ENCODE measurements at places on chromosomes 4 and X.

- DNase-seq: no peak
Measured at GRCh38 chr4:181618896-181619295, 624.3 kb upstream of the TENM3 start.

- DNase-seq: peak; percentile 19
Measured at GRCh38 chr4:111405989-111406388, 739.3 kb upstream of the FAM241A start.

- peak; percentile 42 for DNase-seq
Measured at GRCh38 chr4:153205757-153206156, 1.5 kb downstream of the TRIM2 start.

GRCh38 chr4:17898553-17899055 is 87.8 kb downstream of the NCAPG start:
- no peak for DNase-seq

- DNase-seq: no peak
Measured at GRCh38 chr4:151991884-151992167, 231.0 kb upstream of the GATB start.

DNA sequence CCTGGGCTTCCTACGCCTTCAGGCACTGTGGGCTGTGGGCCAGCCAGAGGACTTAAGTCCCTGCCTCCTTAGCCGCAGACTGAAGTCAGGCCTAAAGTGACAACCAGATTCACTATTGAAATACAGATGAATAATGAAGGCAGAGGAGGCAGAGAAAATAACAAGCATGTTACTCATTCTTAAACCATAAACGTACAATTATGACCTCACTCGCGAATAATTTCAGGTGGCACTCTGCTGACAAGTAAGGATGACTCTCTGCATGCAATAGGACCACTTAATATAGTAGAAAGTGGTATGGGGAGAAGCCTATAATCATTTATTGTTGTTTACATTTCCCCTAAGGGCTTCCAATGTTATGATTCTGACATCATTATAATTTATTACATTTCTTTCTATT is 409.2 kb upstream of the FGF13 start:
- peak; percentile 0 for DNase-seq

DNA sequence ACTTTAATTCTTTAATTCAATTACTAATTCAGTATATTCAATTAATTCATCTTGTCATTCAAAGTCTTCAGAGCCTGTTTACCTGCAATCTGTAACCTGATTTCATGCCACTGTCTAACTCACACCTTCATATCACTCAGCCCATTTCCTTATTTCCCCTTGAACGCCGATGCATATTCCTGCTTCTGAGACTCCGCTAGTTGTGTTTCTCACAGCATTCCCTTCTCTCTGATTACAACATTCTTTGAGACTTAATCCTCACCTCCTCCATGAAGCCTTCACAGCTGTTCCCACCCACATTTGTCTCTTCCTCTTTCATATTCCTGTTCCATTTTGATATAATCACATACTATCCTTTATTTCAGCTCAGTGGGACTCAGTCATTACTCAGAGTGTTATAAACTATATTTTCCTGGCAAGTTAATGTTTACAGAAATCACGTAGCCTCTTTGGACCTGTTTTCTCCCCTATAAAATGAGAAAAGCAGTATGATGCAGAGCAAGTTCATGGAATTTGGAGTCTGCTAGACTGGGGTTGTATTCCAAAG is 69.0 kb downstream of the MAP9 start:
- DNase-seq: no peak

DNA sequence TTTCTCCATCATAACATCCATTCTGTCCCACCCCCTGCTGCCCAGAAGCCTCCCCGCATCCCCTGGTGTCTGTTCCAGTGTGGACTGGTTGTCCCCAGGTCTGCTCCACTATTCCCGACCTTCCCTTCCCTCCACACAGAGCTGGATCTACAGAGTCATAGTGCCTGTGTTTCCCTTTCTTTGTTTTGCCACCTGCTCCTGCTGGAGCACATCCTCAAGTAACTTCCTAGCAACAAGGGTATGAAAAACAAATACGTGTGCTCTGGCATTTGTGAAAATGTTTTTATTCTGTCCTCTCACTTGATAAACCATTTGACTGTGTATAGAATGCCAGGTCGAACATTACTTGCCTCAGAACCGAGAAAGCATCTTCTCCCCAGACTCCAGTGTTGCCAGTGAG is 29.9 kb upstream of the ADRA2C start:
- DNase-seq: no peak

DNA sequence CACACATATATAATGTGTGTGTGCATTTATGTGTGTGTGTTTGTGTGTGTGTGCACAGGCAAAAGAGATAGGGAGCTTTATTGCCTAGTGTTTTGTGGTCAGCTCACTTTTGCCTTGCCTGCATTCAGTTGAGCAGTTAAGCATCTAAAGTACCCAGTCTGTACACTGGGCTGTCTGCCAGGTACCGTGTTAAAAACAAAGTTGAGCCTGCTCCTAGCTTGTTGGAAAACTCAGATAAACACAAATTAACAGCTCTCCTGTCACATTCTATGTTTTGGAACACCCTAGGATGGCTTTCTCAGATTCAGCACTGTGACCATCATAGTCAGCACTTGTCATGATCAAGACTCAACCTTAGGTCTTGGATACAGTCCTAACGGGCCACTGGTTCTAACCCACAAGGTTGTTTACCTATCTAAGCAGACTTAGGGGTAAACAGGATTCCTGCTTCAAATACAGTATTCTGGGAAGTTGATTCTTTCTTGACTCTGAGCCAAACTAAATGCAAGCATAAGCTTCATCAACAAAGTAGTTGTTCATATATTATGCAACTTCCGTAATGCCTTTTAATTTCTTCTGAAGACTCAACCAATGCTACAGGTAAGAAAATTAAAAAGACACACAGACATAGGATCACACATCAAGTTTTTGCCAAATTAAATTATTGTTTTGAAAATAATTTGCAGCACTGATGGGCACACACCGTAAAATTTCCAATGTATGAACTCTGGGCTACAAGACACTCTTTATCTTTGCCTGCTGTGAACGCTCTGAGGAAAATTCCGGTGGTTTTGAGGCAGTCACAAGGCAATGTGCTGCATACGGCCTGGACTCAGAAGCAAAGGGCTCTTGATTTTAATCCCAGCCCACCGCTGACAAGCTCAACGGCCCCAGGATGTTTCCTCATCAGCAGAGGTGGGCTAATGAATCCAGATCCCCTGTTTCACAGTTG is 11.3 kb upstream of the CD99 start:
- DNase-seq: no peak

DNA sequence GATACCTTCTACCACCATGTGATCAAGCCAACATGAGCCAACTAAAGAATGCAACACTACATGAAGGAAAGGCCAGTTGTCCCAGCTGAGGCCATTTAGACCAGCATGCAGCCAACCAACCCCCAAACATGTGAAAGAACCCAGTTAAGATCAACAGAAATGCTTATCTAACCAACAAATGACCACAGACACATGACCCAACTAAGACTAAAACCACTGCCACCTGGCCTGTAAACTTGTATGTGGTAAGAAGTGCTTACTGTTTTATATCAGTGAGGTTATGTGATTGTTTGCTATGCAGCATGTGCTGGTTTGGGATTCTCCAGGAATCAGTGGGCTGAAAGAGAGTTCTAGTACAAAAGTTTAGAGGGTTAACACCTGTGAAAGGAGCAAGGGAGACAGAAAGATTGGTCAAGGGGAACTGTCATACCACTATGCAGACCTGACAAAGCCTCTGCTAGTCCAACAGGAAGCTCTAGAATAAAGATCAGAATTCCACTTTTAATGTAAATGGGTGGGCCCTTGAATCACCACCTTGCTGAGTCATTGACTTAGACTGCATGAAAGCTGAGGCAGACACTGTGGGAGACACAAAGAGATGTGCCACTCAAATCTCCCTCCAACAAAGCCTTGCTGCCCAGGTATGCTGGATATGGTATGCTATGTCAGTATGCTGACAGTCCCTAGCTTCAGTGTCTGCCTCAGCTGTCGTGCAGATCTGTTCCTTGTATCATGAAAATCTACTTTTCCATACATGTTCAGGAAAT is 6.1 kb upstream of the SH3D19 start:
- DNase-seq: peak; percentile 26

DNA sequence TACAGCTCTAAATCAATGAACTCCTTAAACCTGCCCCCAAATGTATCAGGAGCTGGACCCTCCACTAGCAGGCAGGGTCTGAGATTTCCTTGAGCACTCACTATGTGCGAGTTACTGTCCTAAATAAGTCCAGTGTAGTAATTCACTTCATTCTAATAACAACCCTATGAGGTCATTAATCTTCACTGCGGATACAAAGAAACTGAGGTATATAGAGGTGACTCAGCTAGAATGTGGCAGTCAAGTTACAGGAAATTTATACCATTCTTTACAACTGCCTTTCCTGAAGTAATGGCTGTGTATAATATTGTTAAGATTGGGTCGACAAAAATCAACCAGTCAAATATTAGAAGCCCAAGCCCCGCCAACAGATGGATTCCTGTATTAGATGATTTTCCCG is 473.9 kb upstream of the FTHL17 start:
- peak; percentile 47 for DNase-seq

GRCh38 chr4:24799544-24800324 is 4.4 kb downstream of the SOD3 start:
- DNase-seq: no peak

GRCh38 chr4:16029886-16030285 is 53.9 kb downstream of the PROM1 start:
- peak; percentile 30 for DNase-seq

- DNase-seq: no peak
Measured at GRCh38 chr4:7970361-7970946, 30.8 kb upstream of the AFAP1 start.

DNA sequence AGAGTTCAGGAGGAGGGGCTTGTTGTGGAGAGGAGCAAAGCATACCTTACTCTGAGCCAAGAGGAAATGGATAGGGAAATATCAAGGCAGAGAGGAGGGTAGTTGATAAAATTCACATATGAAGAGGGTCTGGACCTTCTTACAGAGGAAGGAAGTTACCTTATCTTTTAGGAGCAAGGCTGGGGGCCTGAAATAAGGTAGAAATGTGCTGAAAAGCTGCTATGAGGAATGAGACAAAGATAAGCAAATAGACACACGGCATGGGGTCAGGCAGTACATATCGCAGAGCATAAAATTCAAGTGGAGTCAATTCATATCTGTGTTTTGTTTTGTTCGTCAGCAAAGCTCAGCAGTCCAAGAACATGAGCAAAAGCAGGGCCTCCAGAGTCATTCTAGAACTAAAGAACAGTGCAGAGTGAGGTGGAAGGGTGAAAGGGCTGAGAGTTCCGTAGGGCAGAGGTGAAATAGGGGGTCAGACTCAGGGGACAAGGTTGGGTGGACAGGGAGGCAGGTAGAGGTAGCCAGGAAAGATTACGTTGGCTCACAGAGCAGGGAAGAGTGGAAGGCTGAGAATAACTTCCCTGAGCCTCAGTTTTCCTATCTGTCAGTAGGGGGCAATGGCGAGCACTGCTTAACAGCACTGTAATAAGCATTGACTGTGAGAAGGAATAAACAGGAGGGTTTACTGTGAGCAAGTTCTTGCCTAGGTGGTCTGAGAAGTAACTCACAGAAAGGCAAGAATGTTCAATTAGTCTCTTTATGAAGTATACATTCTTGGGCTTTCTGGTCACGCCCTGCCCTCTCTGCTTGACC is 9.2 kb downstream of the VSIG4 start:
- DNase-seq: no peak

- DNase-seq: no peak
Measured at GRCh38 chr4:2781911-2782310, 11.0 kb upstream of the SH3BP2 start.

DNA sequence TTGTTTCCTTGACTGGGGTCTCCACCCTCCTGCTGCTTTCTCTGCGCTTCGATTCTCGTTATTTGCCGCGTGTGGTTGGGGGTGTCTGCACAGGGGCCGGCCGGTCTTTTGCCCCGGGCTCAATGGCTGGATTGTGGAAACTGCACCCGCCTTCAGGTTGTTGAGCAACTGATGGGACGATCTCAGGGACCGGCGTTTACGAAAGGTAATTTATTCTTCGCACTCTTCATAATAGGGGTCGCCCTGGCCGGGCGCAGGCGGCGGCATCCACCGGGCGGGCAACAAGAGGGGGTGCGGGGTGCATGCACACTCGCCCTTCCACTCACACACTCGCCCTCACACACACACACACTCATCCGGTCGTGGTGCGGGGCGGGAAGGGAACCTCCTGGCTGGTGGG is 1.4 kb downstream of the ADGRL3 start:
- no peak for DNase-seq

DNA sequence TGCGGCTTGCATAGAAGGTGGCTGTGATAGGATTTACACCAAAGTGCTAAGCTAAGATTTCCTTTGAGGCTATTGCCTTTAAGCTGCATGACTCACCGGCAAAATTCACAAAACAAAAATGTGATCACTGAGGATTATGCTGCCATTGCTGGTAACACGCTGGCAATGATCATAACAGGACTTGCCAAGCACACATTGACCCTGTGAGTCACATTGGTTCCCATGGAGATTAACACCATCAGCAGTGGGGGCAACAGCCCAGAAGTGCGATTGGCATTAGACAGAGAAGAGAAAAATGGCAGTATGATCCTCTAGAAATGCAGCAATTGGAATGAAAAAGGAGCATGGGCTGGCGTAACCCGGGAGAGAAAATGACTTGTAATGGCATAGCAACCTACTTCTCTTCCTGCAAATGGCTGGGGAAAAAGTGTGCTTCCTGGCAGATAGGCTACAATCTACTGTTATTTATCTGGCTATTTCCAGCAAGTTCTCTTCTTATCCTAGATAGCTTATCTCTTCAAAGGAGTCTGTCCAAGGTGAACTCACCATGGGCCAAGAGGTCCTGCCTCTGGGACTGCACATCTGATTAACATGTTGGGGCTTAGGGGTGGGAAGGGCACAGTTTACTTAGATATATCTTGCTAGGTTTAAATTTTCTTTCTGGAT is 314.2 kb upstream of the IGFBP7 start:
- DNase-seq: peak; percentile 75

- no peak for DNase-seq
Measured at GRCh38 chrX:20414066-20414465, 147.4 kb upstream of the RPS6KA3 start.

- DNase-seq: no peak
Measured at GRCh38 chr4:98565681-98566301, 92.6 kb downstream of the TSPAN5 start.

- no peak for DNase-seq
Measured at GRCh38 chr4:147596377-147596776, 20.8 kb upstream of the TMEM184C start.

DNA sequence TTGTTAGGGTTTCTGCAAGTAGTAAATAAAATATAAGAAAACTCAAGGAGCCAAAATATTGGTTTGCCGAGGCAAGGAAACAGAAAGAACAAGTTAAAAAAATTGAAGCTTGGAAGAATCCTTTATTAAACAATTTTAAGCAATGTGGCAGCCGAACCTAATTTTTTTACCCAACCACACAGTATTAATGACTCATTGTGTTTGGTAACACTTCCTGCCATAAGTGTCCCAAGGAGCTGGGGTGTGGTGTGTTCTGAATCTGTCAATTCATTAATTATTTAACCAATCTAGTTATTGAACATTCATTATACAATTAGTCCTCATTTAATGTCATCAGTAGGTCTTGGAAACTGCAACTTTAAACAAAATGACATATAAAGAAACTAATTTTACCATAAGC is 19.3 kb upstream of the CPE start:
- peak; percentile 54 for DNase-seq
